ENCODE measurements at places on chromosomes 12 and 14.

DNA sequence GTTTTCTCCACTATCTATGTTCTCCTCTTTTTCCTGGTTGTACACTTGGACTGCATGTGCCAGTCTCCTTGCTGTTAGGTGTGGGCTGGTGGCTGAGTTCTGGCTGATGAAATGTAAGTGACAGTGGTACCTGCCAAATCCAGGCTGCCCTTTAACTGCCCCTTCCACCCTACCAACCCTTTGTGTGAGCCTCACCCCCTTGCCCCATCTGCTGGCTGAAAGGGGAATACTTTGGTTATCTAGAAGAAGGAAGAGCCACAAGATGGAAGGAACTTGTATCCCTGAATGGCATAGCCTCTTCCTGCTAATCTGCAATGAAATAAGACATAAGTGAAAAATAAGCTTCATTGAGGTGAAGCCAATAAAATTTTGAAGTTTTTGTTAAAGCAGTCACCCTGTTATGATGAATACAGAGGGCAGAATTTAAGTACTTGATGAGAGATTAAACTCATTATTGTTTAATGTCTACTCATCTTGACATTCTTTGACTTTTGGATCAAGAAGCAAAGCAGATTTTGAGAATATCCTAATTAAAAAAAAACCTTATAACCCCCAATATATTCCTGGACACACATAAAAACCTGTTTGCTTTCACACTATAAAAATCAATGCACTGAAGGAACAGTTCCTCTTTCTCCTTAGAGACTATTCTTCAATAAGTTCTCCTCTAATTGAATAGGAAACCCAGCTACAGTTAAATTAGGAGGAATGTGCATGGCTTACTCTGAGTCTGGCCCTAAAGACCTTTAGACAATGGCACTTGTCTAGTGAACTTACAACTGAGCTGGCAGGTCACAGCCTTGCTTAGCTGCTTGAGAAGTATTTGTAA is 262.6 kb upstream of the BTG1 start:
- DNase-seq: no peak

DNA sequence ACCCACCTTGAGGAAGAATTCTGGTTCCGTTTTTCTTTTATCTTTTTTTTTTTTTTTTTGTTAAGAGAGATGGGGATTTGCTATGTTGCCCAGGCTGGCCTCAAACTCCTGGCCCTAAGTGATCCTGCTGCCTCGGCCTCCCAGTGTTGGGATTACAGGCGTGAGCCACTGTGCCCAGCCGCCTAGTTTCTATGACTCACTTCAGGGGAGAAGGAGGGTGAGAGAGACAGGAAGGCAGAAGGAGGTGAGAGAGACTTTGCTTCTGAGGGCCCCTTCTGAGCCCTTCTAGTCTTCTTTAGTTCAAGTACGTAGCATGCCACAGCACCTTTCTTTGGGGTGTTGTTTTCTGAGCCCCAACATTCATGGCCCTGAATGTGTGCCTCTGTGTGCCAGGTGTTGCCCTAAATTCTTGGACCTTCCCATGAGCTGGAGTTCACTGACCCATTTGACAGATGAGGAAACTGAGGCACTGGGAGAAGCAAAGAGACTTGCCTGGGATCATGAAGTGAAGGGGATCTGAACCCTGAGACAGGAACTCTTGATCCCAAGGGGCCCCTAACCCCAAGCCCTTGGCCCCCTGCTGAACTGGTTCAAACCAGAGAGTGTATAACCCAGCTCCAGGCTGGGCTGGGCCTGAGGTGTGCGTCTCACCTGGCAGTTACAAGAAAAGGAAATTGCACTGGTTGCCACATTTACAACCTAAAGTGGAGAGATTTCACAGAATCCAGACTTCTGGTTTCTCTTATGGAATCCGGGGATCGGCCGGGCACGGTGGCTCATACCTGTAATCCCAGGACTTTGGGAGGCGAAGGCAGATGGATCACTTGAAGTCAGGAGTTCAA is 20.8 kb downstream of the SH2B3 start:
- no peak for DNase-seq

DNA sequence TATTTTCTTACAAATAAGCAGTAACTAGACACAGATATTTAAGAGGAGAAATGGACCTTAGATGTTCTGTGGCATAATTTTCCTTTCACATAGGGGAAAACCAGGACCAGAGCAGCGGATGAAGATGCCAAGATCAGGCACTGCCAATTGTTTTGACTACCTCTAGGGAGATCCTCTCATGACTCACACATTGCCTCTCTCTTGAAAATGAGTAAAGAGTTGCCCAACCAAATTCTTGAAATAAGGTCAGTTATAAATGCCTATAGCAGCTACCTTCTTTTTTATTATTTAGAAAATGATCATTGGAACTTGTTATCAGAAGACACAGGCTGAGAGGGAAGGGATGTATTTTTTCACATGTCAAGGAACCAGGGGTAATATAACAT is 263.4 kb upstream of the PLEKHG7 start:
- DNase-seq: no peak

- no peak for DNase-seq
Observed at GRCh38 chr14:70188322-70188658, 461 bp downstream of the SLC8A3 start.

- no peak for DNase-seq
Observed at GRCh38 chr14:68788275-68788995, 4.4 kb downstream of the ZFP36L1 start.

GRCh38 chr12:12156116-12156515 is 85.4 kb downstream of the BCL2L14 start:
- no peak for DNase-seq

DNA sequence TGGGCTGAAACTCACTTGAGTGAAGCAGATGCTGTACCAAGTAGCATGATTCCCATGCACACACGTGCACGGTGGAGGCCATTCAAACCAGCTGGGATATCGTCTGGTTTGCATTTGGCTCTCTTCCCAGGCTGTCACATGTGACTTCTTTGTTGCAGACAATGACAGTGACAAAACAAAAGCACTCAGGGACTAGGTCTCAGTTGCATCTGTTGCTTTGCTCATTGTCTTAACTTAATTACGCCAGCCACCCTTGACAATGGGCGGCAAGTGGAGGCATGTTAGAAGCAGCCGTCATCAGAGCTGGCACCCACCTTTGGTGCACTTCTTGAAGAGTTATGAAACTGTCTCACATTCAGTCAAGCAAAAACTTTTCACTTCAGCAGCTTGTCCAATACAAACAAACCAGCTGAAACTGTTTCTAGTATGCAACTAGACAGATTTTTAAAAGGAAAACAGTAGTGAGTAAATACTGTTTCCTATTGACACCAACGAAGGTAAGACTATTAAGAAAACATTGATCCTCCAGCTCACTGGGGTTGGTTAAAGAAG is 74.3 kb downstream of the IGF1 start:
- no peak for DNase-seq

- DNase-seq: no peak
Observed at GRCh38 chr12:32884962-32885361, 11.6 kb downstream of the PKP2 start.
